Activated T-helper 17 cell treated with anti-CD3 and anti-CD28 coated beads, Interleukin-2, amount 50 U/mL, for 72 hours (primary cell): ENCODE measurements at places on chromosomes 1 and 21. TPM values are rescaled to one million over a fixed set of nuclear protein-coding genes. Genes with fewer than 3 reads are reported as not detected.

SHISAL2A gene
- total RNA-seq = 8.9 TPM

LCE1F gene
- not detected for total RNA-seq

TMCC2 gene
- total RNA-seq = 2.6 TPM

S100A12 gene
- not detected for total RNA-seq

SLC37A1 gene
- 17.7 TPM for total RNA-seq

BTBD8 gene
- total RNA-seq = 2.6 TPM

FCRL2 gene
- not detected for total RNA-seq

F13B gene
- total RNA-seq = not detected

DNA sequence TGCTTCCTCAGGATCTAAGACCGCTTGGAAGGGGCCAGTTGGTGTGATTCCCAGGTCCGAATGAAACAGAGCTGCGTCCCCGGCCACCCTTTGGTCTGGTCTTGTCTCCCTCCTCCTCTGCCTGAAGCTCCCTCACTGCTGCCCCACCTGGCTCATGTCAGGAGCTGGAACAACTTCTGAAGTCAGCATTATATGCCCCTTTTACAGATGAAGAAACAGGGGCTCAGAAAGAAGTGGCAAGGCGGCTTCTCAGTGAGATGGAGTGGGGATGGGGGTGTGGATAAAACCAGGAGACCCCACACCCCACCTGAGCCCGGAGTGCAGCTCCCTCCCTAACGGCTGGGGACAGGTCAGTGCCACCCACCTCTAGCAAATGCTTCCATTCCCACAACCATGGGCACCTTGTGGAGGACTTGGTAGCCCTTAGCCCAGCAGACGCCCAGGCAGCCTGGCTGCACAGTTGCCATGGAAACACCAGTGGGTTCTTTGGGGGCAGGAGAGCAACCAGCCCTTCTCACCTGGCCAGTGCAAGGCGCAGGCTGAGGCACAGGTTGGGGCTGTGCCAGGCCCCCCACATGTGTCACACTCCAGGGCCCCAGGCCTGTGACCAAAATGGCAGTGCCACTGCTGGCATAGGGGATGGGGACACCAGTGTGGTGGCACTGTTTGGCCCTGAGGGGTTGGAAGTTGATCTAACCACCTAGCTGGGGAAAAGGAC, 31.9 kb upstream of the ECE1 start:
- ATAC-seq = no peak

DNA sequence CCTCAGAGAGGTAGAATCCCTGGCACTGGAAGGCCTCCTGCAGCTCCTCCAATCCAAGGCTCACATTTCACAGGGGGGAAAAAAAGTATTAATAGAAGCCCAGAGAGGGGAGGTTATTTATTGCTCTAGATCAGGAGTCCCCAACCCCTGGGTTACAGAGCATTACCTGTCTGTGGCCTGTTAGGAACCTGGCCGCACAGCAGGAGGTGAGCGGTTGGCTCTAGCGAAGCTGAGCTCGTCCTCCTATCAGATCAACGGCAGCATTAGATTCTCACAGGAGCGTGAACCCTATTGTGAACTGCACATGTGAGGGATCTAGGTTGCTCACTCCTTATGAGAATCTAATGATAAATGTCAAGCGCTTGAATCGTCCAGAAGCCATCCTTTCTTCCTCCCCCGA, 46.8 kb upstream of the RCC2 start:
- ATAC-seq = no peak

DNA sequence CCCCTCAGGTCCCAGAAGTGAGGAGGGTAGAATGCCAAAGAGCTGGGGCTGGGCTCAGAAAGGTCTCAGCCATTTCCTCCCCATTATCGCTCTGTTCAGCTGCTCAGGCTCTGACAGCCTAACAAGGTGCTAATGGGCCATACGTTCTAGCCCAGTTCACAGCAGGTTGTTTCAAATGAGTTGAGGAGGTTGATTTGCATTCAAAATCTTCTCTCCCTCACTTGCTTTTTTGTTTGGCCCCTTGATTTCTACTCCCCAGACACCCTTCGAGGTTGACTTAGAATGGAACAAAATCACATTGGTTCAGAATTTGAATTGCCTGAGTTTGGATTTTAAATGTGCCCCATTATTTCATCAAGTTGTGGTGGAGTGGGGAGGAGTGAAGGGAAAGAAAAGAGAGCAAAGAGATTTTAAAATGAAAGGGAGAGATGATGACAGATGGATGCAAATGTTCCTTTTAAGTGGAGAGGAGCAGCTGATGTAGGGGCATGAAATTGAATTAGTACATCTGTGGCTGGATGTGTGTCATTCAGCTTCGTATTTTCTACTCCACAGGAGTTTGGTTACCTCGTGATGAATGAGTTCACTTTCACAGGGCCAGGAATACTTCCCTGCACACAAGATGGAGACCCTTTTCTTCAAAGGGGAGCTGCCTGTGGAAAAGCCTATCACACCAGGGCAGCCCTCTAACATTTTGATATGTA, 425.8 kb upstream of the CAMK1G start:
- ATAC-seq = no peak

GRCh38 chr1:59013276-59013927, 229.6 kb upstream of the JUN start:
- peak; percentile 69 for ATAC-seq

DNA sequence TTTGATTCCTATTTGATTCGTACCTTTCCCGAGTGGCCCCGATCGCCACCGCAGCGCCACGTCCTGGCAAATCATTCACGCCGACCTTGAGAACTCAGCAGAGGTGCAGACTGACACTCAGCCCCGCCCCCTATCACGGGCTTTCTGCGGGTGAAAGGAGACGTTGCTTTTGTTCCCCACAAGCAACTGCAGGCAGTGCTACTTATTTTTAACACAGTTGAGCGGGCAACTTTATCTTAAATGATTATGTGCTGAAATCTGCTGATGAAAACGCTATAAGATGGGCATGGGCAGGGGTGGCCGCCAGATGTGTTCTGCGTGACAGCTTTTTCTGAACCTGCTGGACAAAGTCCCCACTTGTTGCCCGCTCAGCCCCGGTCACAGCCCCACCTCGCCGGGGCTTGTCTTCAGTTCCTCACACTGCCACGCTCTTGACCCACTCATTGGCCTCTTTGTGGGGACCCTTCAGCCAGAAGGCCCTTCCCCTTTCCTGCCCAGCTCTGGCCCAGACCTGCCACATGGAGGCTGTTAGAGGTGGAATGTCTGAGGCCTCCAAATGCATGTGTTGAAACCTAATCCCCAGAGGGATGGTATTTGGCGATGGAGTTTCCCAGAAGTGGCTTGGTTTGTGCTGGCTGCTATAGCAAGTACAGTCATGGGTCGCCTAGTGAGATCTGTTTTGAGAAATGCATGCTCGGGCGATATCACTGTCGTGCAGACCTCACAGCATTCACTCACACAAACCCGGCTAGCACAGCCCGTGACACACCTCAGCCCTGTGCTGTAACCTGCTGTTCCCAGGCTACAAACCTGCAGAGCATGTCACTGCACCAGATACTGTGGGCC, 15.7 kb upstream of the PDXK start:
- ATAC-seq = no peak

DNA sequence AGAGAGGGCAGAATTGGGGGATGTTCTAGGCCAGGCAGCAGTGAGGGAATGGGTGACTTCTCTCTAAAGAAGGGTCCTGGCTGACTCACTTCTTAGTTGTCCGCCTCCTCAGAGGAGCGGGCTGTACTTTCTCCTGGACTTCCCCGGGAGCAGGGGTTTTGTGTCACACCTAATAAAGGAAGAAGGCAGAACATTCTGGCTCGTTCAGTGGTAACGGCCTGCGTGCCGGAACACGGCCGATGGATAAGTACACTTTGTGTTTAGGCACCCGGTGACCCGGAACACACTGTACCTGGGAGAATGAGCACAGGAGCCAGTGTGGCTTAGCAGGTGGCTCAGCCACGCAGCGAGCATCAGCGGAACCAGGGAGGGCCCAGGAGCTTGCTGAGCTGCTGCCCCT, 84.7 kb downstream of the FBXO2 start:
- ATAC-seq = no peak

GRCh38 chr1:114189398-114189797, 35.7 kb upstream of the SYT6 start:
- ATAC-seq = no peak

DNA sequence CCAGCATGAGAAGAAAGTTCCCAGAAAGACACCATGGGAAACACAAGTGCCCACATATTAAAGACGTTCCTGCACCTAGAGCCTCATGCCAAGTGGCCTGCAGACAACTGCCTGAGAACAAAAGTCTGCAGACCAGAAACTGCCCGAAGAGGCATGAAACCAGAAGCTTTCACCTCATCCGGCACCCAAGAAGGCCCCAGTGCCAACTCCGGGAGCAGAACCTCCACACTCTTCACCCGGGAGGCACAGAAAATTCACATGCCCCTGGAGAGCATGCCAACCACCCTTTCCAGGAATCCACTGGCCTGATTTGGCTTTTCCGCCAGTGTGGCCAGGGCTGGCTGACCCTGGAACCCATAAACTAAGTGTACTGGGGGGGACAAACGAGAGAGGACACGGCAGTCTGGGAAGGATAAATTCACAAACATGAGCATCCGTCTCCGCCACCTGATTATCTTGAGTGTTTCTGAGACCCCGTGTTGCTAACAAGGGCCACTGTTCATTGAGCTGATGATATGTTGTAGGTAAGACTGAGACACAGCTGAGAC, 6.8 kb downstream of the TFF2 start:
- no peak for ATAC-seq

DNA sequence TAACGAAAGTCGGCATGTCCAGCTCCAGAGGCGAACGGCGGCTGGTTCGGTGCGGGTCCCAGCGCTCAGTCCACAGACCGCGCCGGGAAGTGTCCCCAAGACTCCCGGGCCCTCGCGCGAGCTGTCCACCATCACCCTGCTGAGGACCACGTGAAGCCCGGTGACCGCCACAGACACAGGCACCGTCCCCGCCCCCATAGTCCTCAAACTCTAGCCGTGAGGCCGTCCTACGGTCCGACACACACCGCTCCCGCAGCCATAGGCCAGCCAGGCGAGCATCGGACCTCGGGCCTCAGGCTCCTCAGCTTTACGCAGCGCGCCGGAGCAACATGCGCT, 535 bp downstream of the SETD4 start:
- ATAC-seq = peak; percentile 42

DNA sequence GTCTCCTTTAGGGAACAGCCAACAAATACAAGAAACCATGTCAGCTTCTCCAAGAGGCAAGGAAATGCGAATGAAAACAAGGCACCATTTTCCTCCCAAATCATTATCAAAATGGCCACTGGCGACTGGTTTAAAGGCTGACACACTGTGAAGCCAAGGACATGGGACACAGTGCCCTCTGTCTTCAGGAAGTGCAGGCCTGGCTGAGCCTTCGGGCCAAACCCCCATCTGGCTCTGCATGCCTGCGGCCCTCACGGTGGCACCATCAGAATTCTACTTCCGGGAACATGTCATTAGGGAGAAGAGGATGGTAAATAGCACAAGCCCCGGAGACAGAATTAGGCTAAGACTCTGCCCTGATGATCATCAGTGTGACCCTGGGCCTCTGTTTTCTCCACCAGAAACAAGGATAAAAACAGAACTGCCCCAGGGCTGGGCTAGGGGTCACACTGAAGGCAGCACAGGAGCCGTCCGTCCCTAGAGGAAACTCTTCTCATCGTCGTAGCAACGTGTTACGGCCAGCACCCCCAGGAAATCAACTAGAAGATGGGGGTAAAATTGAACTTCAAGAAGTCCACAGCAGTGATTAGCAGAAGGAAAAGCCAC, 103.5 kb downstream of the NPHP4 start:
- ATAC-seq = no peak

- no peak for ATAC-seq
Observed at GRCh38 chr21:41045534-41046268, 122.3 kb upstream of the BACE2 start.

DNA sequence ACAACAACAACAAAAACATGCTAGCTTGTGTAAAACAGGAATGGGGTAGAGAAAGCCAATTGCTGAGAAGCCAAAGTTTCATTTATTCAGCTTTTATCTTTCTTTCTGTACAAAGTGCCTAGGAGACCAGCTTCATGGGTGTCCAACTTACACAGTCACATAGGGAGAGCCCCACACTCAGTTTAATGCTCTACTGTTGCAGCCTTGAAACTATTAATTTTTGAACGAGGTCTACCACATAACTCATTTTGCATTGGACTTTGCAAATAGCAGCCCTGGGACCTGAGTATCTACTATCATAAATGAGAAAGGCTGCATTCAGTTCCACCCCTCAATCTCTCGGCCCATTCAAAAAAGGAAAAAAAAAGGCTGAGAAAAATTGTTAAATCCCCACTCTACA, 98.8 kb downstream of the ZNF644 start:
- ATAC-seq = no peak

DNA sequence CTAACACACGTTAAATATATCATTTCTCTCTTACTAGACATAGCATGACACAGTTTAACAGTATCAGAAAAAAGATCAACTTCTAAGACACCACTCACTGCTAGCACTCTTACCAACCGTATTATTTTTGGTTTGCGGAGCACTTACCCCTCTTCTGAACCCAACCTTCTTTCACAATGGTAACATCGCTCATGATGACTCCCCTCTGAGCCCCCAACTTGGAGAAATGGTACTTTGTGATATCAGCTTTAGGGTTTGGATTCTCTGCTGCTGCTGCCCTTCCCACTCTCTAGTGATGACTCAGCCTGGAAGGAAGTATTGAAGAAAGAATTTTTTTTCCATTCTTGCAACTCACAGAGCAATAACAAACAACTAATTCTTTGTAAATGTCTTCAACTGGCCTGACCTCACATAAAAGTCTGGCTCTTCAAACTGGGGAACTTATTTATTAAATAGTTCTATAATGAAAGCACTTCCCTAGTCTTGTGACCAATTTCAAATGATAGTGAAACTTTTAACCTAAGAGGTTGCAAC, 7.0 kb downstream of the AKT3 start:
- ATAC-seq = peak; percentile 55

DNA sequence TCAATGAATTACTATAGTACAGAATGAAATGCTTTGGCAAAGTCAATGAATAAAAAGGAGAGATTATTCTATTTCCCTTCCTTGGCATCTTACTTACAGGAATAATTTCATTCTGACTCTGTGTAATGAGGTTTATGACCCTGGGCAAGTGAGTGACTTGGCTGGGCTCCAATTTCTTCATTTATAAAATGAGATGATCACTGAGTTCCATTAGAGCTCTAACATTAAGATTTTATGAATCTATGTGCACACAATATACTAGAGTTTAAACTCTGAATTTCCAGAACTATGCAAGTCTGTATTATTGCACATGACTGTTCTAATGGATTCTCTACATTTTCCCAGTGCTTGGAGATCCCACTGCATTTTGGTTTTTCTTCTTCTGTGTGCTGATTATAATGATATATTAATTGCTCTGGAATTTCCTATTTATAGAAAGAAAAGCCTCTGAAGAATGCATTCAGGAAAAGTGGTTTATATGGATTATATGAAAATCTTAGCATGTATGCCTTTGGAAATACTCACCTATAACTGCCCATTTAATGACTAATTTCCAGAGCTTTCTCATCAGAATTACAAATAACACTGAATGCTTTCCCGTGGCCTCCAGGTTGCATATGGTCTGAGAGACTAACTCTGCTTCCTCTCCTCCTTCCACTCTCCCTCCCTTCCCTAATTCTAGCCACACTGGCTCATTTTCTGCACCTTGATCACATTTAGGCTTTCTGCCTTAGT, 97.4 kb upstream of the CHRM3 start:
- no peak for ATAC-seq
